ENCODE measurements at places on chromosomes 7 and 10.

DNA sequence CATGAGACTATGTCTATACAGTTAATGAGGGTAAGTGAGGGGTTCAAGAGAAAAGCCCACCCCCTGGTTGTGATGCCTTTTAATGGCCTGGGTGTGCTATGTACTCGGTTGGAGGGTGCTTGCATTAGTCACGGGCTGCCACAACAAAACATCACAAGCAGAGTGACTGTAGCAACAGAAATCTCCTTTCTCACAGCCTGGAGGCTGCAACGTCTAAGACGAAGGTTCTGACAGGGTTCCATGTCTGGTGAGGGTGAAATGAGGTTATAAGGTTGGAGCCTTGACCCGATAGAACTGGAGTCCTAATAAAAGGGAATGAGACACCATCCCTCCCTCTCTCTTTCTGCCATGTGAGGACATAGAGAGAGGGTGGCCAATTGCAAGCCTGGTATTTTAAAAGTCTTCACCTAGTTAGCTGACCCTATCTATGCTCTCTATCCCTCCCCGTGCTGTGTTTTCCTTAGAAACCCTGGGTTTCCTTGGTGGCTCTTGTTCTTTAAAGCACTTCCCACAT is 126.0 kb upstream of the GDF10 start:
- no peak for DNase-seq

DNA sequence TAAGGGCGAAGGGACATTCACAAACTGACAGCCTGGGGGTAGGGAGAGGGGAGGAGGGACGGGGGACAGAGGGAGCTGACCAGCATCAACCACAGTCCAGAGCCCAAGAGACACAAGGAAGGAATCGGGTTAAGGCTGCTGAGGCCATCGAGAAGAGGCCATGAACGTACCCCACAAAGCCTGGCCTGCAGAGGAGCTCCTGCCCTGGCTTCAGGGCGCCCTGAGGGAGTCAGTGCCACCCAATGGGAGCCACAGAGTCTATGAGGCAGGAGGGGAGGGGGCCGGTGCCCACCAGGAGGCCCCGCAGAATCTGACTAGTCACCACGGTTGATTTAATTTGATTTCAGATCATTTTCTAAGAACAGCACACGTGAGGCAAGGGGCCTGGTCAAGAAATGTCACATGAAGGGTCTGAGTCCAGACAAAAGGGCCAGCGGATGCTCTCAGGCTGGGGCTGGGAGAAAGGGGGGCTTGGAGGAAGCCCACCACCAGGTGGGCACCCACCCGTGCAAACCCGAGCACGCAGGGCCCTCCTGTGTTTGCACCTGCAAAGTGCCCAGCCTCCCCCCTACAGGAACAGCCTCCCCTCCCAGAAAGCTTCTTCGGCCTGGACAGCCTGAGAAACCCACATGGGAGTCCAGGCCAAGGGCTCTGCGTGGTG is 40.4 kb downstream of the CAMK2B start:
- no peak for DNase-seq

GRCh38 chr10:30134171-30134945 is 75.0 kb upstream of the JCAD start:
- DNase-seq, result no peak

DNA sequence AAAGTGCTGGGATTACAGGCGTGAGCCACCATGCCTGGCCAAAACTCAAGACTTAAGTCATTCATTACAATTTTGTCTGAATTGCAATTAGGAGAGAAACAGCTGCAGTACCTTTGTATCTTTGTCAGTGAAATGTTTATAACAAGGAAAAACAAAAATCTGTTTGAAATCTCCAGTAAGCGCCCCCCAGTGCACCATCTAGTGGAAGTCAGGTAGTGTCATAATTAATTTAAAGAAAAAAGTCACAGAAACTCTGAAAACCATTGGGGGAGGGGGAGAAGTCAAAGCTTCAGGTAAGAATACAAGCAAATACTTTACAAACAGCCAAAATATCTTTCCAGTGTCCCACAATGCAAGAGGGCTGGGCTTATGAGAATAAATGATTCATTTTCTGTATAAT is 2.8 kb downstream of the MPP7 start:
- DNase-seq, result no peak

- no peak for DNase-seq
These were observed 38.8 kb downstream of the RAMP3 start for GRCh38 chr7:45196374-45196773.

DNA sequence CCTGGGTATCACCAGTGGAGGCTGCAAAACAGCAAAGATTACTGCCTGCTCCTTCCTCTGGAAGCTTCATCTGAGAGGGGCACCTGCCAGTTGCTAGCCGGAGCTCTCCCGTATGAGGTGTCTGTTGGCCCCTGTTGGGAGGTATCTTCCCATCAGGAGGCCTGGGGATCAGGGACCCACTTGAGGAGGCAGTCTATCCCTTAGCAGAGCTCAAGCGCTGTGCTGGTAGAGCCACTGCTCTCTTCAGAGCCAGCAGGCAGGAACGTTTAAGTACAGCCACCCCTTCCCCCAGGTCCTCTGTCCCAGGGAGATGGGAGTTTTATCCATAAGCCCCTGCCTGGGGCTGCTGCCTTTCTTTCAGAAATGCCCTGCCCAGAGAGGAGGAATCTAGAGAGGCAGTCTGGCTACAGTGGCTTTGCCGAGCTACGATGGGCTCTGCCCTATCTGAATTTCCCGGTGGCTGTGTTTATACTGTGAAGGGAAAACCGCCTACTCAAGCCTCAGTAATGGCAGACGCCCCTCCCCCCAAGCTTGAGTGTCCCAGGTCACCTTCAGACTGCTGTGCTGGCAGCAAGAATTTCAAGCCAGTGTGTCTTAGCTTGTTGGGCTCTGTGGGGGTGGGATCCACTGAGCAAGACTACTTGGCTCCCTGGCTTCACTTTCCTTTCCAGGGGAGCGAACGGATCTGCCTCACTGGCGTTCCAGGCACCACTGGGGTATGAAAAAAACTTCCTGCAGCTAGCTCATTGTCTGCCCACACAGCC is 19.6 kb downstream of the SEMA3E start:
- no peak for DNase-seq

- no peak for DNase-seq
These were observed 35.8 kb downstream of the GBF1 start for GRCh38 chr10:102281102-102281487.

DNA sequence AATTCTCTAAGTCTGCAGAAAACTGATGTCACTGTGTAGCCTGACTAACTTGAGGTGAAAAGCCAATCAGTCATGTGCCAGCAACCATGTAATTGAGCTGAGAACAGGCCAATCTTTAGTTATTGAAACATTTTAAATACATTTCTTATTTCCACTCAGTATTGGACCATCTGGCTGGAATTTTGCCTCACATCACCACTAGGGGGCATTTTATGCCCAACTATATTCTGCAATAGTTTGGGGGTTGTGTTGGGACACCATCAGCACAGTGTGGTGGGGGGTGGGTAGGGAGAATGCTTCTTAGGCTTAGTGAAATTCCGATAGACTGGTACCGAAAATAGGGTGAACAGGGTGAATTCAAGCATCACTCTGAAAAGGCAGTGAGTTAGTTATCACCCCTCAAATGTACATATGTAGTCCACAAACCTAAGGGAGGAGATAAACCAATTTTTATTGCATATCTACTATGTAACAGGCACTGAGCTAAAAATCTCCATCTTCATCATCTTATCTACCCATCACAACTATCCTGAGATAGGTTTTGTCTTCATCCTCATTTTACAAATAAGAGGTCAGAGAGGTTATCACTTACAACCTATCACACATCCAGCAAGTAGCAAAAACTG is 17.8 kb downstream of the NPSR1 start:
- no peak for DNase-seq

DNA sequence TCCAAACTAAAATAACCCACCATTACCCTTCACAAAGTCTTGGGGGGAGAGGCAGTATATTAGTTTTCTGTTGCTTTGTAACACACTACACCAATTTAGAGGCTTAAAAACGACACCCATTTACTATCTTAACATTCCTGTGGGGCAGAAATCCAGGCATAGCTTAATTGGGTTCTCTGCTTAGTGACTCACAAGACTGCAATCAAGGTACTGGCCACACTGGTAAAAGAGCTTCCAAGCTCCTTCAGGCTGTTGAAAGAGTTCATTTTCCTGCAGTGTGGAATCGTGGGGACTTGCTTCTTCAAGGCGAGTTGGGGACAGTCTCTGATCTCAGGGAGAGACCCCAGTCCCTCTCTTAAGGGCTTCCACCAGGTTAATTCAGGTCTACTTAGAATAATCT is 139.1 kb downstream of the XPNPEP1 start:
- no peak for DNase-seq

GRCh38 chr10:79445977-79446757 is 743 bp upstream of the ZCCHC24 start:
- peak; percentile 29 for DNase-seq

- no peak for DNase-seq
These were observed 287.7 kb downstream of the DOCK4 start for GRCh38 chr7:111918461-111918860.

DNA sequence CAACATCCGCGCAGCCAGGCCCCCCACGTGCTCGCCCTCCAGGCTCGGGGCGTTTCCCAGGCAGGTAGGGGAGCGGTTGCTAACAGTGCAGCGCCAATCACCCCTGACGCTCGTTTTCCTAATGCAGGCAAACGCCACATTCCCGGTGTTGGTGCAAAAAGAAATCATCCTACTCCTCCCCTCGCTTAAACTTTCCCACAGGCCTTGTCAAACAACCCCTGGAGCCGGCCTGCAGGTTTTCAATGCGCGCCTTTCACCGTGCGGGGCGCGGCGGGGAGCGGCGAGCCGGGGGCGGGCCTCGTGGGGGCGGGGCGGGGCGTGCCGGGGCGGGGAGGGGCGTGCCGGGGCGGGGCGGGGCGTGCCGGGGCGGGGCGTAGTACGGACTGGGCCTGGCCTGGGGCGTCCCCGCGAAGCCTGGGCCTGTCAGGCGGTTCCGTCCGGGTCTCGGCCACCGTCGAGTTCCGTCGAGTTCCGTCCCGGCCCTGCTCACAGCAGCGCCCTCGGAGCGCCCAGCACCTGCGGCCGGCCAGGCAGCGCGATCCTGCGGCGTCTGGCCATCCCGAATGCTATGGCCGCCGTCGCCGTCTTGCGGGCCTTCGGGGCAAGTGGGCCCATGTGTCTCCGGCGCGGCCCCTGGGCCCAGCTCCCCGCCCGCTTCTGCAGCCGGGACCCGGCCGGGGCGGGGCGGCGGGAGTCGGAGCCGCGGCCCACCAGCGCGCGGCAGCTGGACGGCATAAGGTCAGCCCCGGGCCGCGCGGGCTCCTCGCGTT is at the start of gene ECHDC3:
Gene ECHDC3, plus strand, starts transcription at position 374 of the 770 bp plus-strand sequence. Its CDS starts 195 bp downstream, at position 569.
- peak; percentile 20 for DNase-seq

DNA sequence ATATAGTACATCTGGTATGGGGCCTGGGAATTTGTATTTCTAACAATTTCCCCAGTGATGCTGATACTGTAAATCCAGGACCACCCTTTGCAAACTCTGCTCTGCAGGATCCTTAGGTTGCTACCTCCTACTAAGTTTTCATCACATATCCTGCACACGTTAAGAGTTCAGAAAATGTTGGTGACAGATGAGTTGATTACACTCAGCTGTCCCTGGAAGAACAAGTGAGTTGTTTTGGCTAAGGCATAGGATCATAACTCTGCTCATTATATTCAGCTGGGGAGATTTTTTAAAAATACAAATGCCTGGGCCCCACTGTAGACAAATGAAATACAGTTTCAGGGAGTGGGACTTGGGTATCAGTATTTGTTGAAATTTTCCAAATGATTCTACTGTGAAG is 274.6 kb upstream of the HABP2 start:
- no peak for DNase-seq

- DNase-seq, result no peak
These were observed 128.0 kb downstream of the GLI3 start for GRCh38 chr7:42108803-42109528.

DNA sequence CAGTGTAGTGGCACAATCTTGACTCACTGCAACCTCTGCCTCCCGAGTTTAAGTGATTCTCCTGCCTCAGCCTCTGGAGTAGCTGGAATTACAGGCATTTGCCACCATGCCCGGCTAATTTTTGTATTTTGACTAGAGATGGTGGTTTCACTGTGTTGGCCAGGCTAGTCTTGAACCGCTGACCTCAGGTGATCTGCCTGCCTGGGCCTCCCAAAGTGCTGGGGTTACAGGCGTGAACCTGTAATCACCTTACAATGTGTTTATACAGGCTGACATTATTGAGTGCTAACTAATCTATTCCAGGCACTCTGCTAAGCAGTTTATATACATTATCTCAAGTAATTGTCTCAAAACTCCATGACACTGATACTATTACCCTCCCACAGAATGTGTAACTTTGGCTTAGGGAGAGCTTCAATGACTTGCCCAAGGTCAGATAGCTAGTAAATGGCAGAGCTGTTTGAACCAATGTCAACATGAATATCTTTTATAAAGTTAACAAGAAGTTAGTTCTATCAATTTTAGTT is 36.8 kb downstream of the KIFBP start:
- no peak for DNase-seq

DNA sequence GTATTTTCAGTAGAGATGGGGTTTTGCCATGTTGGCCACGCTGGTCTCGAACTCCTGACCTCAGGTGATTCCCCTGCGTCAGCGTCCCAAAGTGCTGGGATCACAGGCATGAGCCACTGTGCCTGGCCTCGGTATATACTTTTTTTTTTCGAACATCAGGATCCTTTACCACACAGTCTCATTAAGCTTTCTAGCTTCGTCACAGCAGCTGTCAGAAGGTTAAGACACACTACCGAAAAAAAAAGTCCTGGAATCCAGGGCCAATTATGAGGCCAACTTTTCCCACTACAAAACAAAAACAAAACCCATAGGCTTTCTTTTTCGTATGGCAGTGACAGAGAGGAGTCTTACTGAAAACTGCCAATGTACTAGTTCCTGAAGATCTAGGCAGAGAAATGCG is 30.7 kb downstream of the ZC3HC1 start:
- no peak for DNase-seq

GRCh38 chr7:45665172-45665571 is 91.0 kb downstream of the ADCY1 start:
- DNase-seq, result no peak

GRCh38 chr10:28587270-28587969 is 54.5 kb downstream of the WAC start:
- DNase-seq, result no peak

DNA sequence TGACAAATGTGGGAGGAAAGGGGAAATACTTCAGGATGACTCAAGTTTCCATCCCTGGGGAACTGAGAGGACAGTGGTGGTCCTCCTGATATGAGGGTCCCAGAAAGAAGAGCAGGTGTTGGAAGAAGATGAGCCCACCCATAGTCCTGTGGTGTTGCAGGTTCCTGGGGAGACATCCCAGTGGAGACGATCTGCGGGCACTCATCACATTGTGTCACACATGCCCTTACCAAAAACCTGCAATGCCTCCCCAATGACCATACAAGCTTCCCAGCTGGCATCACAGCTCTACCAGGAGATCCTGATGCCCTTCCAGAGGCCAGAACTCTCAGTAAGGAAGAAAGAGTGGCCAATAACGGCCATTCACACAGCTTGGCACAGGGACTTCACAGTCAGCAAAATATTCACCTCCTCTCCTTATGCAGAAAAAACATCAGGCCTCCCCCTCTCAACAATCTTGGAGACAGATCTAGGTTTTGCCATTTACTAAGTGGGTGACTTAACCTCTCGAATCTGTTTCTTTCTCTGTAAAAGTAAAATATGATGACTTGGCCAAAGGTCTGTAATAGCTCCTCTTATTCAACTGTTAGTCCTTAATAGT is 9.0 kb downstream of the PUS7 start:
- no peak for DNase-seq

- DNase-seq, result no peak
These were observed 74.9 kb downstream of the PCGF5 start for GRCh38 chr10:91295346-91295745.

GRCh38 chr7:129134356-129134987 is 10.0 kb upstream of the TSPAN33 start:
- no peak for DNase-seq

GRCh38 chr10:30573721-30574431 is 55.7 kb downstream of the LYZL2 start:
- DNase-seq, result no peak

Data from NCI-H510A (cell line).